ENCODE measurements at places on chromosomes 4 and X.

DNA sequence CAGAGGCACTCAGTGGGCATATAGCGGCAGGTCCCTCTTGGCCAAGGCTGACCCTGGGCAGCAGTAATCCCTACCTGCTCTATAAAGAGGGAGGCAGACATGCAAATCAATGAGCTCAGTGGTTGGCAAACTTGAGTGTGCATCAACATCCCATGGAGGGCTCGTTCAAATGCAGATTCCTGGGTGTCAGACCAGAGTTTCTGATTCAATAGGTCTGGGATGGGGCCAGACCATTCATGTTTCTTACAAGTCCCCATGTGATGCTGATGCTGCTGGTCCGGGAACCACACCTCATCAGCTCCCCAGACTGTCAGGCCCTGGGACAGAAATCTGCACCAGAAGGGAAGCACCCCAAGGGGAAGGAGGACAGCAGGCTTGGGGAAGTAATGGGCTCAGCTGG is 38.9 kb upstream of the HMGB3 start:
- no peak for DNase-seq

- no peak for DNase-seq
Observed at GRCh38 chrX:97326456-97326855, 442.7 kb downstream of the RPA4 start.

DNA sequence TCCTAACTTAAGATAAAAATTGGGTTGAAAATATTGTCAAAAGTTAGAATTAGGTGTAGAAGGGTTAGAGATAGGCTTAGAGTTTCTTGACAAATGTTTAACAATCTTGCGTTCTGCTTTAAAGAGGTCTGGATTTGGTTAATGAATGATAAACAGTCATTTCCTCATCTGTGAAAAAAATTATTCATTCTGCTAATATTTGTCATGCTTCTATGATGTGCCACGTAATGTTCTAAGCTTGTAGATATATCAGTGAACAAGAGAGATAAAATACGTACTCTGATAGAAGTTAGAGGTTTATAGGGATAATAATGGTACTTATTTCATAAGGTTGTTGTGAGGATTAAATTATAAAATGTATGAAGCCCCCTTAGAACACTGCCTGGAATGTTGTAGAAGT is 443.0 kb upstream of the GALNT7 start:
- DNase-seq = no peak

- no peak for DNase-seq
Observed at GRCh38 chrX:109533005-109533404, 3.6 kb upstream of the NXT2 start.

GRCh38 chr4:140711910-140712309 is 44.3 kb downstream of the TBC1D9 start:
- DNase-seq = no peak

GRCh38 chr4:151804821-151805220 is 44.0 kb upstream of the GATB start:
- DNase-seq = no peak

DNA sequence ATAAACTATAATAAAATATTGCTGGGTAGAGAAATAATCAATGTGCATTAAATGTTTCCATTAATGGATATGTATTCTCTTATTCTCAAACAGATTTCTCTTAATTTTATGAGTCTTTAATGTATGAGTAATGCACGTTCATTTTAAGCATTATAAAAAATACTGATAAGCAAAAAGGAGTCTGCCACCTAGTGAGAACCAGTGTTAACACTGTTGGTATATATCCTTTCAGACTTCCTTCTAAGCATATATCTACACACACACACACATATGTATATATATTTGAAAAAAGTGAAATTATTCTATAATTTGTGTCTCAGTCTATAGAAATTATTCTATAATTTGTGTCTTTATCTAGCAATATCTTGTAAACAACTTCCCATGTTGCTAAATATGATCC is 49.9 kb upstream of the MTMR1 start:
- no peak for DNase-seq

DNA sequence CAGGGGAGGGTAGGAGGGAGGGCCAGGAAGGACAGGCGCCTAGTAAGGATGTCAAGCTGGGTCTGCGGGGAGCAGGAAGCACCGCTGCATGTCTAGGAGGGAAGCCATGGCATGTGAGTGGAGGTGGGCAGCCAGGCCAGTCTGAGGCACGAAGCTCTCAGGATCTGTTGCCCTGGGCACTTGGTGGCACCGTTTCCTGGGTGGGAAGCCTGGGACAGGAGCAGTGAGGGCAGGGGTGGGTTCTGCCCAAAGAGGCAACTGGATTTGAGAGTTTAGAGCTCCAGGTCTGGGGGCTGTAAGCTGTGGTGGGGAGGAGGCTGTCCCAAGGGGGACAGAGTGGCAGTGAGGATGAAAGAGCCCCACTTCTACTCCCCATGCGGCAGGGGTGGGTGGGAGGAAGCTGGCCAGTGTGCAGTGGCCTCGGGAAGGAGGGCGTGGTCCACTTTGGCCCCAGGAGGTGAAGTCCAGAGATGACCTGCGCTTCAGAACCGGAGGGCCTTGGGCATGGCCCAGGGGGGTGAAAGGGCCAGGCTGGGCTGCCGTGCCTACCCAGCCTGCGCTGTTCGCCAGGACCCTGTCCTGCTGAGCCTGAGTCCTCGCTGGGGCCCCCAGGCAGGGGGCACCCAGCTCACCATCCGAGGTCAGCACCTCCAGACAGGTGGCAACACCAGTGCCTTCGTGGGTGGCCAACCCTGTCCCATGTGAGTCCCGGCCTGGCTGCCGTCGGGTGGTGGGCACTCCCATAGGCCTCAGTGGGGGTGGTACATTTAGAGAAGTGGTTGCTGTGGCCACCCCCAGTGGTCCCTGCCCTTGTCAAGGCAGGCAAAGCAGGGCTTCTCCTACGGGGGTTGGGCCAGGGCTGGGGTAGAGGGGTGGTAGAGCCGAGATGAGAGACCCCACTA is 8.3 kb upstream of the SRPK3 start:
- DNase-seq = no peak

DNA sequence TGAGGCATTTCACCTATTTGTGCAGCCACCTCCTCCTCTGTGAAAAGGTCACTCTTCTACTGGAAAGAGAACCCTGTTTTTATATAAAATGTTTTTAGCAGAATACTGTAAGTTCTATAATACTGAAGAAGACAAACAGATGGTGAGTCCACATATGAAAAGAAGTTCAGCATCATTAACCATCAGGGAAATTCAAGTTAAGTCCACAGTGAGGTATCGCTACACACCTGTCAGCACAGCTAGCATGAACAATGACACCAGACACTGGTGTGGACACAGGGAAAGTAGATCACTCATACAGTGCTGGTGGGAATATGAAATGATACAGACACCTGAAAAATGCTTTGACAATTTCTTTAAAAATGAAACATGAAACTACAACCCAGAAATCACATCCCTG is 133.0 kb downstream of the MAD2L1 start:
- DNase-seq = no peak

DNA sequence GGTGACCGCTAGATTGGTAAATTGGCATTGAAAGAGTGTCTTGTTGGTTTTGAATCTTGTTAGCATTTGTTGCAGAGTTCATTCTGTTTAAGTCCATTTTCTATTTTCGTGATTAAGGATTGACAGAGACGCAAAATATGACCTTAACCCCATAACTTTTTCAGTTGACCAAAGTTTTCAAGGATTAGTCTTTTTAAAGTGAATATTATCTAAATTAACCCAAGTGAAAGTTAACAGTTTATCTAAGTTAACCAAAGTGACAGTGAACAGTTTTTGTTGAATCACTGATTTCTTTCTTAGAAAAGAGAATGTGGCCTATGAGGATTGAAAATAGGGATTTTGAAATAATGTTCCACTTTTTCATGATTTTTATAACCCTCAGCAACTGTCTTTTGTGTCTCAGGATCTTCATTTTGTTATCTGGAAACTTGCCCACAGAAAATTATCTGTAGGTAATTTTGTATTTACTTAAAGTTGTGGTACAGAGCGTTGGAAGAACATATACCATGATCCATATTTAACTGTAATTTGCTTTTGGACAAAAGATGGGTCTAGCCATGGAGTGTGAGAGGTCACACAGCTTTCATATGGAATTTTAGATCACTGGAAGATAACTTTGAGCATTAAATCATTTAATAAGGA is 3.3 kb downstream of the CPEB2 start:
- no peak for DNase-seq

DNA sequence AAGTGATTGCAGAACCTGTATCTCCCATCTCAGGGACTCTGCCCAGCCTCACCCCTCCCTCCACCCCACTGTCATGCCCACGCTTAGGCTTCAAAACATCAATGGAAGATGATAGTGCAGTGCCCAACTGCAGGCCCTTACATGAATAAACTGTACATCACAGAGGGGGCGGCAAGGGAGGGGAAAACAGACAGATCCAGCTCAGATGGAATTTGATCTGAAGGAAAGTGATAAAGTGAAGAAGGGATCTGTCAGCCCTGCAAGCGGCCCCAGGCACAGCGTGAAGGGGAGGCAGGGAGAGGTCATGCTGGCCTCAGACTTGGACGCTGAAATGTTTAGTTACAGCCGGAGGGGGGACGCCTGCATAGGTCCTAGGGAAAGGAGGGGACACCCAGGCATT is 38.5 kb downstream of the GYG2 start:
- DNase-seq = no peak

GRCh38 chrX:21972721-21973120 is 32.2 kb downstream of the SMS start:
- DNase-seq = peak; percentile 42

DNA sequence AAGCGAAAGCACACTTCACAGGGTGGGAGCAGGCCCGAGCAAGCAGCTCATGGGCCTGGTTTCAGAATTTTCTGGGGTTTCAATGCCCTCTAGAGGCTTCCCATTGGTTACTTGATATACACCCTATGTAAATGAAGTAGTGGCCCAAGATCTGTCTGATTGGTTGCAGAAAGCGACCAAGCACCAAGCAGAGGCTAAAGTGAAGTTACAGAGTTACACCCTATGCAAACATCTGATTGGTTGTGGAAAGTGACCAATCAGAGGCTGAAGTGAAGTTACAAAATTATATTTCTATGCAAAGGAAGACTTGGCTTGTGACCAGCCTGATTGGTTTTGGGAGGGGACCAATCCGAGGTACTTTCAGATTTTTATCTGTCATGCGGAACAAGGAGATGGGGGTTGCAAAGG is 8.2 kb downstream of the FHIP1A start:
- no peak for DNase-seq

DNA sequence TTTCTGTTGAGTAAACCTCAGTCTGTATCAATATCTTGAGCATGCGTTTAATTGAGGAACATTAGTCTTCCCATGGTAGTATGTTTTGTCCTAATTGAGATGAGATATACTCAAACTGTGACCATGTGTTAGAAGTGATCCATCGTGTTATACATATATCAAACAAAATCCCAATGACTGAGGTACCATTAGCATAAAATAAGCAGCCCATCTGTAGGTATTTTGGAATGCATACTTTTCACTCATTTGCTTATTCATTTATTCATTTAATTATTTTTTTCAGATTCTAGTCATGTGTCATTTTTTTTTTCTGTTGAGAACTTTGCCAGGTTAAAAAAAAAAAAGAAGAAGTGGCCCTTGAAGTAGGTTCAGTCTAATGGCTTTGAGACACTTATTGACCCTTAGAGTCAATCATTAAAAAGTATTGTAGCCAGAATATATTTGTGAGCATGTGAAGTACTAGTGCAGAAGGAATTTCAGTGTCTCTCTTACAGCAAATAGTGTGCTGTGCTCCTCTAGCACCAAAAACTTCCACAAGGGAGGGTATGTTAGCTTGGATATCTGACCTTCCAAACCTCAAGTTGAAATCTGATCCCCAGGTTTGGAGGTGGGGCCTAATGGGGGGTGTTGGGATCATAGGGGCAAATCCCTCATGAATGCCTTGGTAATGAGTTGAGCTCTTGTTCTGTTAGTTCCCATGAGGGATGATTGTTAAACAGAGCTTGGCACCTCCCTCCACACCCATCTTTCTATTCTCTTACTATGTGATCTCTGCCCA is 130.8 kb upstream of the NPY2R start:
- DNase-seq = no peak

- DNase-seq = no peak
Observed at GRCh38 chr4:185599553-185600243, 64.4 kb upstream of the PDLIM3 start.

- no peak for DNase-seq
Observed at GRCh38 chr4:182901337-182901736, 15.8 kb downstream of the DCTD start.

- DNase-seq = no peak
Observed at GRCh38 chr4:151689211-151689991, 71.4 kb downstream of the GATB start.

DNA sequence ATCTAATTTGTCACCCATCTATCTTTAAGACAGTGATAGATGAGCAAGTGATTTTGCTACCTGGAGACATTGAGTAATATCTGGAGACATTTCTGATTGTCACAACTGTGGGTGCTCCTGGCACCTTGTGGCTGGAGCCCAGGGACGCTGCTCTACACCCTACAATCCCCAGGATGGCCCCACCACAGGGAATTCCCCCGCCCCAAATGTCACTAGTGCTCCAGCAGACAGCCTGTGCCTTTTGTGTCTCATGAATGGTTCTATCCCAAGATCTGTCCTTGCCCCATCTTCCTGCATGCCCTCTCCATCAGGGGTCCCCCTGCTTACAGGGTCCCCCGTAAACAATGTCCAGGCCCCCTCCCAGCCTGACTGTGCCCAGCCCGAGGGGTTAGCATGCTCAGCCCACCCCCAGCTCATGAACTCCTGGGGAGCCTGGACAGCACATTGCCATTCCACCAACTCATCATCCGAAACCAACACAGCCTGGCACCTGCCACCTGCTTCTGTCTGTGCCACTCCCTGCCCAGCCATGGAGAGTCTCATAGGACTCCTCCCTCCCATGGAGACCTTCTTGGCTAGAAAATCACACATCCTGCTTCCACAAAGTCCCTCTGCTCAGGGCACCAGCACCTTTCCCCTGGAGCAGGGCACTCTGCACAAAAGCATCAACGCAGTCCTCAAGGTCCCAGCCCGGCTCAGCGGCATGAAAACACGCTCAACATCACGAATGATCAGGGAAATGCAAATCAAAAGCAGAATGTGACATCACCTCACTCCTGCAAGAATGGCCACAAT is 5.7 kb downstream of the P2RY8 start:
- no peak for DNase-seq

GRCh38 chr4:174763454-174764104 is 65.5 kb downstream of the GLRA3 start:
- no peak for DNase-seq

DNA sequence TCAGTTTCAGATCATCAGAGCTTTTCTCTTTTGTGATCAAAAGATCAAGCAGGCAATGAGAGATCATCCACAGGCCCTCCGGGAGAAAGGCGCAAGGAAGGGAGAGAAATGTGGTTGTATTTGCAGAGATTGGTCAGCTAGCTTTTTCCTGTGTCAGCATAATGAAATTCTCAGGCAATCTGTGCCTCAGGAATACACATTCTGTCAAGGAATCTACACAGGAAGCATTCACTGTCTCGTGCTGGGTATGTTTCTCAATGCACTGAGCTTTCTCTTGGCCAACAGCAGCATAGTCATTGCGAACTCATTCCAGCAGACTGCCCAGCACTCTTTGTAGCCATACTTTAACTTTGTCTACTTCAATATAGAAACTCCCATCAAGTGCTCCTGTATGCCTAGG is 413.7 kb downstream of the PPP3CA start:
- DNase-seq = no peak

GRCh38 chrX:70138622-70139021 is 5.4 kb downstream of the IGBP1 start:
- DNase-seq = no peak
